ENCODE measurements at places on chromosomes 4 and X.

- no peak for DNase-seq
Measured at GRCh38 chr4:84800256-84800655, 166.2 kb downstream of the WDFY3 start.

DNA sequence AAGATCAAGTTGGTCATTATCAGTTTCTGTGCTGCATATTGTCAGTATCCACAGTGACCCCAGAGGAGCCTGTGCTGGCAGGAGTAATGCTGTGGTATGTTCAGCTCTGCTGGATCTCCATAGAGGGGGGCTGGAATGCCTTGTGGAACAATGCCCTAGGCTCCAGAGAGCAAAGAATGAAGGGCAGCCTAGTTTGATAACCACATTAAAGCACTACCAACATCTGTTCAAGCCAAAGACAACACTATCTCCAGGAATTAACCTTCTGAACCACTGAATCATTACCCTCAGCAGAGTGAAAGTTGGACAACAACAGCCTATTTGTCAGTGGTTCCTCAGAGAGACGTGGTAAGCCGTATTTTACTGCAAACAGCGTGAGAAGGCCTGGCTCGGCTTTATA lies 192.3 kb upstream of the CXorf66 start:
- no peak for DNase-seq

DNA sequence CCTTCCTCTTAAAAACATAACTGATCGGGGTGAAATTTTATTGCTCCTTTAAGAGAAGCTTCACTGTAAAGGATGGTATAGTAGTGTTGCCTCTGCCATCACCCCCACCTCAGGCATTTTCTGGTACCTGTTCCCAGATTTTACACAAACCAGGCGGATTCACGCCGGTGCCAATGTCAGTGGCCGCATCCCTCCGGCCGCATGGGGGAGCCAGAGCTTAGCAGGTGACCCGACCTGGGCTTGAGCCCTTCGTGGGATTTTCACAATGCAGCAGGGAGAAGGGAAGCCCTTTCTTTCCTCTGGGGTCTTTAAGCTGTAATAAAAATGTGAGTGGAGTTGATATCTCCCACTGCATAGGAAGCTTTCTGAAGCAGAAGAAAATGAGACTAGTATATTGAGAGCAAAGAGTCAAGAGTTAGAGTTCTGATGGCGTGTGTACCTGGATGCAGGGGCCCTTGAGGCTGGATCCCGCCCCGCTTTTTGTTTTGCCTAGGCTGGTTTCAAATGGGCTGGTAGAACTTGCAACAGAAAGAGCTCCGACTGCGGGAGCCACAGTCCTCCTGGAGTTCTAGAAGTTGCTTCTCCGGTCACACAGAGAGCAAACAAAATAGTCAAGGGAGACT lies 59.4 kb downstream of the POLR2B start:
- DNase-seq = no peak

DNA sequence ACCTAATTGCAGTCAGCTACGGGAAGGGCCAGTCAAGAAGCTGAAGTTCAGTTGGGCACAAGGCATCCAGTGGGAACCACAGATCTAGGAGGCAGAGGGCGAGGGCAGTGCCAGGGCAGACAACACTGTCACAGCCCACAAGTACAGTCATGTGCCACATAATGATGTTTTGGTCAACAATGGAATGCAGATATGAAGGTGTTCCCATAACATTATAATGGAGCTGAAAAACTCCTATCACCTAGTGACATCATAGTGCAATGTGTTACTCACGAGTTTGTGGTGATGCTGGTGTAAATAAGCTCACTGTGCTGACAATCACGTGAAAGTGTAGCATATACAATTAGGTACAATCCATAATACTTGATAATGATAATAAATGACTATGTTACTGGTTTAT lies 4.5 kb upstream of the TMEM255A start:
- DNase-seq = no peak

DNA sequence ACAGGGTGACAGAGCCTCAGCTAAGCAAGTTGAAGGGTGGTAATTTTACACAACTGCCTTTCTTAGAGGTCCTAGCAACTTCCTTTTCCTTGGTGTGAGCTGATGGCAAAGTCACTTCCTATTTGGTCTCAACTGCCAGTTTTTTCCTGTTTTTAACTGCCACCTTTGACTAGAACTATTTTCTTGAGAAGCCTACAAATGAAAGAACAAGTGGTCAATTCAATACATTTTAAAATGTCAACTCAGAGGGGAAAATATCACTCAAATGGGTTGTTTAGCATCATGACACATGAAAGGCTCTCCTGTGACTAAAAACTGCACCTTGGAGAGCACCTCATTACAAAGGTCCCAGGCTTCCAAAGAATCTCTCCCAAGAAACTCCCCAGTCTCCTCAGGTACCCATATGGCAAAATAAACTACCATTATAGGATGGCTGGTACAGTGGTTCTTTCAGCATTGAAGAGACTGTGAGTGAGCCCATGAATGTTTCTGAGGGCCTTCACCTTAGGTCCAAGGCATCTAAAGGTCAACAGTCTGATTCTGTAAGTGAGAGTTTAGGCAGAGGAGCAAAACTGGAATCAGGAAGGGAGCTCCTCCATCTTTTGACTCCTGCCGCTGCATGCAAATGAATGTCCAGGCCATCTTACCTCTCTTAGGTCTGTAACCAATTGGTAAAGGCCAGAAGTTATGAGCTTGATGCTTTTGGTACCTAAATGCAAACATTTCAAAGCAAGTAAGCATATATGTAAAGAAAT lies 5.5 kb upstream of the STK26 start:
- DNase-seq = no peak

DNA sequence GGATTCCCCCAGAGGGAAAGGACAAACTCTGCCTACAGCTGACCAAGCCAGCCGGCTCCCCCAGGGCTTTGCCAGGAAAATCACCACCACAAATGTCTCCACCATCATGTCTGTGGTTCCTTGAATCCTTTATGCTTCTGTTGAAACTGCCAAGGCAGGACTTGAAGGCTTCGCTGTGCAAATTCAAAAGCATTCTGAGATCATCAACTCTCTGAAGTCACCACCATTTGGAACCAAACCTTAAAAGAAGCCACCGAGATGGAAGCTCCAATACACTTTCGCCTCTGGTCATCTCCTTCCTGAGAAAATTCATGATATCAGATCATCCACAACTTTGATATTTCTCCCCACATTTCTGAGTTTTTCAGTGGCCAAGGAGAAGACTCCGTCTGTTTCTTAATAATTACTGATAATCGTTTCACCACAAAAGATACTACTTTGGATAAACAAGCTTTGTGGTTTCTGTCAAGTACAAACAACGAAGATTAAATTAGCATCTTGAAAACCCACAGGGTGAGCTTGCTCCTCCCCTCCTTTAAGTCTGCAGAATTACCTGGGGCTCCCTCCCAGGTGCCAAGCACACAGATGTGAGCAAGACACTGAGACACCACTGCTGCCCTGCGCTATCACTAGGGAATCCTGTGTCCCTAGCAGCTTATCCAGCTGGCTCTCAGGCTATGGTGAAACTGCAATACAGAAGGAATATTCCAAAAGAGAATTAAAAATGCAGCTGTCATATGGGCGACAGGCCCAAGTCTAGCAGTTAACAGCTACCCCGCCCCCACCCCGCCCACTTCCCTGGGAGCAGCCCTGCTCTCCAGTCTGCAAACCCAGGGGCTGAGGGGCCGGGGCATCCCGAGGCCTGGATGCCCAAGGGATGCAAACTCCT lies 125.0 kb upstream of the TBL1X start:
- no peak for DNase-seq

DNA sequence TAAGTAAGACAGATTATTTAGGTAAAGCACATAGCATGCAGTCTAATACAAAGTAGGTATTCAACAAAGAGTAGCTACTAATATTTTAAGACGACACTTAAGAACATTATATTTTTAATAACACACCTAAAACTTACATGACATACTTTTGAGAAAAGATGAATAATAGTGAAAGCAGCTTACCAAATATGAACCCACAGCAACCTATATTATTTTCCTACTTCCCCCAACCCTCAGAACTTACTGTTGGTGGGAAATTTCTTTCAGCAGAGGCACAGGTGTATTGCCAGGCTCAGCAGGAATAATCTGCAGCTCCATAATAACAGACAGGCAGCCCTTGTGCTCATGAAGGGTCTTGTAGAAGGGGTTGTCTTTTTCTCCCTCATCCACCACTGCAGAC lies 498.9 kb downstream of the GLUD2 start:
- no peak for DNase-seq

Data from NCI-H1417 treated with DMSO at 0.1 percent for 48 hours (cell line).